Activated T-cell treated with anti-CD3 and anti-CD28 coated beads, Interleukin-2, amount 50 U/mL, for 4 hours (primary cell): ENCODE measurements at places on chromosomes 1 and 21. TPM values are rescaled to one million over a fixed set of nuclear protein-coding genes. Genes with fewer than 3 reads are reported as not detected.

The SLAMF9 gene
- not detected for total RNA-seq

The SAMD11 gene
- total RNA-seq: not detected

The PCAT6 gene
- not detected for total RNA-seq

The MASP2 gene
- total RNA-seq: 0.50 TPM

The FMO5 gene
- total RNA-seq: 0.22 TPM

The CFHR5 gene
- total RNA-seq: not detected

The FAM43B gene
- not detected for total RNA-seq

The TFF2 gene
- total RNA-seq: not detected

The PTCH2 gene
- total RNA-seq: 1.9 TPM

The DDR2 gene
- 0.38 TPM for total RNA-seq

The KPRP gene
- total RNA-seq: not detected

The PROK1 gene
- total RNA-seq: not detected

The CFHR1 gene
- total RNA-seq: 0.26 TPM

The TTC39A gene
- total RNA-seq: 0.38 TPM

The UCK2 gene
- total RNA-seq: 106 TPM

The ABCG1 gene
- 1.7 TPM for total RNA-seq

The NBPF4 gene
- not detected for total RNA-seq

The PYCR2 gene
- total RNA-seq: 156 TPM

The LDLRAD1 gene
- not detected for total RNA-seq

The KANK4 gene
- total RNA-seq: not detected

The TRIM46 gene
- total RNA-seq: 4.4 TPM
